ENCODE measurements at places on chromosomes 2 and 18.

GRCh38 chr18:68288408-68288807 is 426.5 kb downstream of the TMX3 start:
- no peak for DNase-seq

DNA sequence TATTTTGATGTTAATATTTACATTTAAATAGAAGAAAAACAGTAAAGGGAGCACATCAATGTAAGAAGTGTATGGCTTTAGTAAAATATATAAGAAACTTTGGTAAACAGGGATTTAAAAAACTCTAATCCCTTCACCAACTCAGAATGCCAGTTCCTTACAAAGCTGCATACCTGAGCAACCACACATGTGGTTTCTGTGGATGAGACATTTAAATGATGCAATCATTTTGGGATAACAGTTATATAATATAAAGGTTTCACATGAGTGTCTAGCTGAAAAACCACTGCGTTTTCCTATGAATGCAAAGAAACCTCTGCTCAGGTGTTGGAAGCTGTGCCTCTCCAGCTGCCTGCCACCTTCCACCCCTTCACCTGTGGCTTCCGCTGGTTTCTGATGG is 209.1 kb upstream of the REV1 start:
- DNase-seq: peak; percentile 16

DNA sequence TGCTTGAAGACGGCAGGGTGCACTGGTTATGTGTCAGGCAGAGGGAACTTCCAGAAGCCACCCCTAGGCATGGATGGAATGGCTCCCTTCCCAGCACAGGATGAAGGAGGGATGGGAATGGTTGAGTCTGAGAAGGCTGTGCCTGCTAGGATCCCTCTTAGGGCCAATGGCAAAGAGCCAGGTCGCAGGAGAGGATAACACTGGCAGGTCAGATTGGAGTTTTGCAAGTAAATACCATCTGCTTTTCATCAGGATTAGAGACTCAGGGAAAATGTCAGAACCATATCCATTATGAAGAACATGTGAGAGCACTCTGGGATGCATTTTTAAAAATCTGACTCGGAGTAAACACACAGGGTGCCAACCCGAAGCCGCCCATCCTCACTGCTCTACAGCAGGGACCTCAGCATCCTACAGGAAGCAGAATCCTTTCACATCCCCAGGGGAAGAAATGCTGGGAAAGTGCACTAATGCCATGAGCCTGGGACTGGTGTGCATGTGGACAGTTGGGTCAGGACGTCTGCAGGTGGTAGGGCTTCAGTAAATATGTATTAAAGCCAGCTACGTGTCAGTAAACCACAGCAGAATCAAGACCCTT is 139.9 kb downstream of the MYT1L start:
- no peak for DNase-seq

GRCh38 chr2:84083984-84084383 is 375.1 kb downstream of the SUCLG1 start:
- no peak for DNase-seq

- DNase-seq: no peak
Measured at GRCh38 chr18:67896451-67896850, 379.9 kb upstream of the DSEL start.
